ENCODE measurements at places on chromosomes 3 and 15.
A peak's percentile ranks its signal among the peaks of the same experiment; 100 is the strongest.

- peak; percentile 86 for DNase-seq
These were observed 293.3 kb upstream of the TPM1 start for GRCh38 chr15:62749036-62749815.

DNA sequence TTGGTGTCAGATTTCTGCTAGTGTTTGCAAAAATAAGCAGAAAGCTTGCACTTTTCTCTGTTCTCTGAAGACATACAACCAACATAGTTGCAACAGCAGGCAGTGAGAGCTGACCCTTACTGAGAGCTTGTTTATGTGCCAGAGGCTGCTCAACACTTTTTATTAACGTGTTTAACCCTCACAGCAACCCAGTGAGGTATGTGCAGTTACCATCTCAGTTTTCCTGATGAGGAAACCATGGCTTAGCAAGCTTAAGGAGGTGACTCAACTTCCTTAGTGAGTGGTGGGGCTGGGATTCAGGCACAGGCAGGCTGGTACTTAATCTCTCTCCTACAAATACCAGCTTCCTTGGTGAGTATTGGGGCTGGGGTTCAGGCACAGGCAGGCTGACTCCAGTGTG, 158.1 kb upstream of the CTDSPL start:
- DNase-seq, result peak; percentile 64

- DNase-seq, result no peak
These were observed 29.0 kb downstream of the CCR3 start for GRCh38 chr3:46271209-46271745.

- peak; percentile 20 for DNase-seq
These were observed 1056.8 kb downstream of the ROBO2 start for GRCh38 chr3:78096488-78097255.

DNA sequence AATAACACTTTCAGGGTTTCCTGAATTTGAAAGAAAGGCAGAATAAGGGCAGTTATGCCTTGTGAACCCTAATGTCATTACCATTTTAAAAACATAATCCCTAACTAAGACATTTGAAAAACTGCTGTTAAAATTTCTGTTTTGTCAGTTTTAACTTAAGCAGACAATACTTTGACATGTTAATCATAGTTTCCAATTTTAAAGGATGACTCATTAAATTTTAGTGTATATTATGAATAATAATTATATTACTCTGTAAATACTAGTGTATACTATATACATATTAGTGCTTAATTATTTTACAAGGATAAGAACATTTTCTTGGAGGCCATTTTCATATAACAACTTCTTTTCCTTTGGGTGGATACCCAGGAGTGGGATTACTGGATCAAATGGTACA, 553.1 kb upstream of the BCHE start:
- no peak for DNase-seq

DNA sequence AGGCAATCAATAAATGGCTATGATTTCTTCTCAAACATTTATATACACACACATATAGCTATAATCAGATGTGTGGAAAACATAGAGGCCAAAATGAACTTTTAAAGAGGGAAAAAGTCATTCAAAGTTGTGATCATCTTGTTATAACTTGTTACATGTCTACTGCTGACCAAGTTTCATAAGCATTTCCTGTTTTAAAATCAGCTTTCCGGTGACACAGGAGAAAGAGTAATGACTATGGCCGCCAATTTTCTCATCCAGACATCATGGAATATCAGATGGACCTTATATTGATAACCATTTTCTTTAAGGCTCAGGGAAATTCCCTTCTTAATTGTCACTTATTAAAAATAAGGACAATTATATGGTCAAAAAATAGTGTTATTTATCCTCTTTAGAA, 71.7 kb upstream of the AGTR1 start:
- no peak for DNase-seq

GRCh38 chr15:84009616-84010015, 226.0 kb upstream of the GOLGA6L4 start:
- DNase-seq, result no peak

- DNase-seq, result no peak
These were observed 53.6 kb upstream of the AP4E1 start for GRCh38 chr15:50854601-50855490.

GRCh38 chr3:108713816-108714215, 43.4 kb downstream of the RETNLB start:
- DNase-seq, result no peak

- DNase-seq, result no peak
These were observed 49.7 kb downstream of the GNB4 start for GRCh38 chr3:179401561-179401960.

DNA sequence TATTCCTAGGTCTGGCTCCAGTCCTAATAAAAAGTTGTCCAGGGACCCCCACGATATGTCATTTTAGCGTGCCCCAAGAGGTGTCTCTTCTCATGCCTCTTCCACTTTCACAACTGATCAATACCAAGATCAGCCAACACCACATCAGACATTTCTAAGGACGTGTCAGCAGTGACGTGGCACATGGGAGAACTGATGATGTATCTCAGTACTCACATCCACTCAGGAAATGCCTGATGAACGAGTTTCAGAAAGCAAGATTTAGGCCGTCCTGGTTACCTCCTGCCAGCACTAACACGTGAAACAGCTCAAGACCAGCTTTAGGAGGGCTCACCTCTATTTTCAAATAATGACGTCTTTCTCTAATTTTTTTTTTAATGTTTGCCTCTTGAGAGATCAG, 19.6 kb downstream of the VGLL4 start:
- DNase-seq, result peak; percentile 59

- peak; percentile 64 for DNase-seq
These were observed 53.7 kb upstream of the ATP11B start for GRCh38 chr3:182739619-182740018.

GRCh38 chr3:66475386-66476020, 25.3 kb downstream of the LRIG1 start:
- DNase-seq, result no peak

GRCh38 chr3:124873226-124873625, 13.9 kb downstream of the ITGB5 start:
- peak; percentile 45 for DNase-seq

DNA sequence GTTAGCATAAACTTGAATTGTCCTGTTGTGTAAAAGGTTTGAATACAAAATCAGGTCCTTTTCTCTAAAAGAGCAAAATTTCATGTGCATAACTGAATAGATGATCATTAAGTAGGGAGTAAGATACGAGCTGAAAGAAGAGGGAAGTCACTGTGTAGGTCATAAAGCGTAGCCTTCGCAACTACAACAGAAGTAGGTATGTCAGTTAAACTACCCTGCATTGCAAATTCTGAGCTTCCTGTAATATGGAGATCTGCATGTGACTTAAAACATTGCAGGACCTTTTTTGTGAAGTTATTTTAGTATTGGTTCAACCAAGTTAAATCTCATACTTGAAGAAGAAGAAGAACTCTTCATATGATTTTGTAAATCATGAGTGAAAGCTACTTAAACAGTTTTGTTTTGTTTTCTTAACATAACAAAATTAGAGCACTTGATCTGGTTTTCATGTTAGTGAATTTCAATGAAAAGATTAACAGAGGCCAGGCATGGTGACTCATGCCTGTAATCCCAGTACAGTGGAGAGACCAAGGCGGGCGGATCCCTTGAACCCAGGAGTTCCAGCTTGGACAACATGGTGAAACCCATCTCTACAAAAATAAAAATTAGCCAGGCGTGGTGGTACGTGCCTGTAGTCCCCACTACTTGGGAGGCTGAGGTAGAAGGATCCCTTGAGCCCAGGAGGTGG, 26.4 kb downstream of the ARMC8 start:
- DNase-seq, result no peak

DNA sequence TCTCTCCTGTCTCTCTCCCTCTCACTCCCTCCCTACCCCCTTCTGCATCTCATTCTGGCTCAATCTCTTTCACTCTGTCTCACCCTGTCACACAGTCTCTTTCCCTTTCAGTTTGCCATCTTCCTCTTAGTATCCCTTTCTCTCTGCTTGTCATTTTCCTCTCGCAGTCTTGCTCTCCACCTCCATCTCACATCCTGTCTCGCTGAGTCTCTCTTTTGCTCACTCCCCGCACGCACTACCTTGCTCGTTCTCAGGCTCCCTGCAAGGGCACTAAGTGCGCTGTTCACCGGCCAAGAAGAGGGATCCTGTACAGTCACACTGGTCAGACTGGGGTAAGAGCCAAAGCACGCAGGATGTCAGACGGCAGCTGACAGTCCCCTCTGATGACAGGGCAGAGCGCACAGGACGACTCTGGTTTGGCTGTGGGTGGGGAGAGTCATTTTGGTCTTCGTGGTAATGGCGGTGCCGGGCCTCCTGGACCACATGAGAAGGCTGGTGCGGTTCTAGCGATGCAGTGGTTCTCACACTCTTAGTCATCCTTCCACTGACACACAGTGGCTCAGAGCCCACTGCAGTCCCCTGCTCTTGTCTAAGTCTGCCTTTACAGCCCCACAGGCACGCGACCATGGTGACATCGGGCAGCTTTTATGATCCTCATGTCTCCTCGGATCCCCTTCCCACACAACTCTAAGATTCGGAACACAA, 356.8 kb downstream of the FOXP1 start:
- peak; percentile 76 for DNase-seq

GRCh38 chr15:73700041-73700842, 16.1 kb downstream of the CD276 start:
- DNase-seq, result peak; percentile 75

DNA sequence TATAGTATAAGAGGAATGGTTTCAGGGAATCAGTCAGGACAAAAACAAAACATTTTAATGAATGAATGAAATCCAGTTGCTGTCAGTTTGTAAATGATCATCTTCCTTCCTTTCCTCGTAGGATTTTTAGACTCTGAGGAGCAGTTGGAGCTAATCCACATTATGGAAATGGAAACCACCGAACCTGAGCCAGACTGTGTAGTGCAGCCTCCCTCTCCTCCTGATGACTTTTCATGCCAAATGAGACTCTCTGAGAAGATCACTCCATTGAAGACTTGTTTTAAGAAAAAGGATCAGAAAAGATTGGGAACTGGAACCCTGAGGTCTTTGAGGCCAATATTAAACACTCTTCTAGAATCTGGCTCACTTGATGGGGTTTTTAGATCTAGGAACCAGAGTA, 3.1 kb downstream of the TIPARP start:
- no peak for DNase-seq

- DNase-seq, result no peak
These were observed 10.3 kb upstream of the MUSTN1 start for GRCh38 chr3:52845157-52845556.

DNA sequence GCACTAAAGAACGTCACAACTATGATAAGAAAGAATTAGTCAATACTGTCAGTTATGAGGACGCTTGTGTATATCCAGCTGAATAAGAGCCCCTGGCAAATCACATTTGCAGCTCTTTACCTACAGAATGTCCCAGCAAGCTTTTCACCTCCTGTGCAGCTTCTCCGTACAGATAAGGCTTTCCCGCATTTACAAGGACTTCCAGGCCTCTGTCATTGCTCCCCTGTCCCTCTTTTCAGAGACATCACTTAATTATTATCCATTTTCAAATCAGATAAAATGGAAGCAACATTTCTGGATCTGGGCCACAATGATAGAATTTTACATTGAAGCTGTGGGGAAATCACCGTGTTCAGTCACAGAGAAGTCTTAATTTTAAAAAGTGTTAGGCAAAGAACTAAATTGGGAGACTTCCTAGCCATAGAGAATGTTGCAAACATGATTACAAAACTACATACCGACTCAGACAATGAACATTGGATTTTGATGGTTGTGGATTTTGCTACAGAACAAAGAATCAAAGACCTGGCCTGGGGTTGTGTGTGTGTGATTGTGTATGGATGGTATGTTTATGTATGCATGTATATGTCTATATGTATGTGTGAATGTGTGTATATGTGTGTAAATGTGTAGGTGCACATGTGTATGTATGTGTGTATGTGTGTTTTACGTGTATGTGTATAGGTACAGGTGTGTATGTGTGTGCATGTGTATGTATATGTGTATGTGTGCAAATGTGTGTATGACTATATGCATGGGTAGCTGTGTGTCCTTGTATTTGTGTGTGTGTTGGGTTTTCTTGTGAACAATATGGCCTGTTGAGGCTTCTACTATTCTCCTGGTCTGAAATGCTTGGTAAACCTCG, 41.5 kb downstream of the MGLL start:
- no peak for DNase-seq

DNA sequence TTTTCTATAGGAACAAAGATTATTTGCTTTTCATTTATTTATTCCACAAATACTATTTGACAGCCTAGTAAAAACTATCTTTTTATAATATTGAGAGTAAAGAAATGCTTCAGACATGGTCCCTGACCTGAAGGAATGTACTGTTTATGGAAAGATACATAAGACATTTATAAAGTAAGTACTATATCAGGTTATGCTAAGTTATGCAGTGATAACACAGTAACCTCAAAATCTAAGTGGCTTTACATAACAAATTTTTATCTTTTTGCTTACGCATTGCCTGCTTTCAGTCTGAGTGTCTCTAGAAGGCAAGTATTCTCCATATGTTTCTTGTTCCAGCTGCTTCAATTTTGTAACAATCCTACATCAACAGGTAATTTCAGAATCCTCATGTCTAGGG, 694.0 kb downstream of the SQOR start:
- no peak for DNase-seq

DNA sequence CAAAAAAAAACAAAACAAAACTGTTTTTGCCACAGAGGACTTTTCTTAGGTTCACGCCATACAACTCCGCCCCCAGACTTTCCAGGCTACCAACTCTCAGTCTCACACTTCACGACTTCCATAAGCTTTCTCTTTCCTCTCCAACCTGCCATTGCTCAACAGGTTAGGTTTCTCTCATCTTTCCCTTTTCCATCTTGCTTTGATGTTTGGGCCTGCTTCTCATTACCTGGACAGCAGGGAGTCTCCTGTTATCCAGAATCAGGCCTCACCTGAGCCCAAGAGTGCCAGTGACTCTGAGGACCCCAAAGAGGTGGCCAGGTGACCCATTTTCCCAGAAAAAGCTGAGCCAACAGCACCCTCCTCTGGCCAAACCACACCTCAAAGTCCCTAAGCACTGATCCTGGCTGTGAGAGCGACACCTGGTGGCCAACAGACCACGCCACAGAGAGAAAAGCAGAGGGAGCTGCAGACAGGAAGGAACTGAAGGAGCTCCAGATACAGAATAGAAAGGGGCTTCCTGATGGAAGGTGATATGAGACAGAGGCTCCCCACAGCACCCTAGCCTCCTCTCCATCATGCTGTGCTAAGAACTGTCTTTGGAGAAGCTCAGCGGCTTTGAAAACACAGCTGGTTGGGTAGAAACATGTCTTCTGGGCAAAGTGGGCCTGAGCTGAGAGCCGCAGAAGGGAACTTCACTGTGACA, 4.0 kb downstream of the CCDC51 start:
- DNase-seq, result peak; percentile 77

DNA sequence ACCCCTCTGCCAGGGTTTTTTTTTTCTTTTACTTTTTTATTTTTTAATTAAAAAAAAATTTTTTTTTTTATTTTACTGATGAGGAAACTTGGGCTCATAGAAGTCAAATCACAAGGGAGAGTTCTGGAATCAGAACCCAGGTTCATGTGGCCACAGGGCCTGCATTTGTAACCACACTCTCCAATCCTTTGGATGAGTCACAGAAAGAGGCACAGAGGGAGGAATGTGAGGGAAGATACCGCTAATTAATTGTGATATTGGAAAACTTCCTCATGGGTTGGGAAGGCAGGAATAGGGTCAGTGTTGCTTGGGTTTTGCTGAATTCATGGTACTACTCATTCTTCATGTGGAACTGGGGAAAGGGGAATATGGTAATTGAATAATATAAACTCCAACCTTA, 132.9 kb upstream of the SLC6A11 start:
- DNase-seq, result peak; percentile 8

Measured in fibroblast of skin of right biceps (primary cell).